ENCODE measurements at places on chromosomes 13 and 19.

DNA sequence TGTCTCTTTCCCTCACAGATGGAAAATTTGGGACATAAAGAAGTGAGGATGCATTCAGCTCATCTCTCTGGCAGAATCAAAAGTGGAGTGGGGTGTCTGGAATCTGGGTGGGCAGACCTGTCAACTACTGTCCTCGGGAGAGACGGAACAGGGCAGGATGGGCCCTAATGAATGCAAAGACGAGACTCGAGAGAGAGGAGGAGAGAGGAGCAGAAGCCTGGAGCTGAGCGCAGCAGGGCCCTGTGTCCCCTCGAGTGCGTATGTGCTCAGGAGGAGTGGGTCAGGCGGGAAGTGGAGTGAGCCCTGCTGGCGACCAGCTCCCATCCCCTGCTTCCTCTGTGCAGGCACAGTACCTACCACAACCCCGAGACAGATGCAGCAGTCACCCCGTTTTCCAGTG is 78.9 kb downstream of the TEX29 start:
- DNase-seq = no peak

DNA sequence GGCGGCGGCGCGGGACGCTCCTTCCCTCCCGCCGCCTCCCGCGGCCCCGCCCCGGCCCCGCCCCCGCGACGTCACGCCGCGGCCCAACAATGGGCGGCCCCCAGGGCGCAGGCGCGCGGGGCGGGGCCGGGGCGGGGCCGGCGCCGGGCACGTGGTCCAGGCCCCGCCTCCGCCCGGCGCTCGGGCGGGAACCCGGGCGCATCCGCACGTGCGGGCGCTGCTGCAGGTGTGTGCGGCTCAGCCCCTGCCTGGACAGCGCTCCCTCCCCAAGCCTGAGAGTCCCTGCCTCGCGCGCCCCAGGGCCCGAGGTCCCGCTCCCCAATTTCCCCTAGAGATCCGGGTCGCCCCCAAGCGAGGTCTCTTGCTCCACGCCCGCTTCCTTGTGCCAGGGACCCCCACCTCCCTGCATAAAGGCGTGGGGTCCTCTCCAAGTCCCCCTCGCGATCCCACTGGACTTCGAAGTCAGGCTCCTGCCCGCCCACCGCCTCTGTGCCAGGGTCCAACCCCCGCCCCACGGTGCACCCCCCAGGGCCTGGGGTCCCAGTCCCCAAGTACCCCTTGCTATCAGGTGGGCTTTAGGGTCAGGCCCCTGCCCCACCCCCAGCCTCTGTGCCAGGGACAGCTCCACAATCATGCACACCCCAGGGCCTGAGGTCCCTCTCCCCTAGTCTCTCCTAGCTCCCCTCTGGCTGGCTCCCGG is at the start of gene MEX3D:
Gene MEX3D (minus strand): TSS at position 6 of the 700 bp plus-strand sequence. CDS start 267 bp downstream, outside the sequence.
- peak; percentile 87 for DNase-seq

- DNase-seq = no peak
Observed at GRCh38 chr13:105969761-105970160, 565.7 kb downstream of the EFNB2 start.

DNA sequence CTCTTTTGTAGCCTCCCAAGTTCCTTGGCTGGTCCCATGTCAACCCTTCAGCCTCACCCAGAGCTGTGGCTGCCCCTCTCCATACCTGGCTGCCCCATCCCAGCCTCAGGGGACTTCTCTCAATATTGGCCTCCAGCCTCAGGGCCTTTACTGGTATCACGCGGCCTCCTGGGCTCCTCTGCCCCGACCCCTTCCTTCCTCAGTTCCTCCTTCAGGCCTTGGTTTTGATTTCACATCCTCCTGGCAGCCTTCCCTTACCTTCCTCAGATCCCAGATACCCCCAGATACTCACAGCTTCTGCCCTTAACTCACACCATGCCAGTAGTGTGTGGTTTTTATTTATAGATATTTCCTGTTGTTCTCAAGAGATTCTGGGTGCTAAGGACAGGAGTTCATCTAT is 12.8 kb upstream of the SCN1B start:
- DNase-seq = no peak

DNA sequence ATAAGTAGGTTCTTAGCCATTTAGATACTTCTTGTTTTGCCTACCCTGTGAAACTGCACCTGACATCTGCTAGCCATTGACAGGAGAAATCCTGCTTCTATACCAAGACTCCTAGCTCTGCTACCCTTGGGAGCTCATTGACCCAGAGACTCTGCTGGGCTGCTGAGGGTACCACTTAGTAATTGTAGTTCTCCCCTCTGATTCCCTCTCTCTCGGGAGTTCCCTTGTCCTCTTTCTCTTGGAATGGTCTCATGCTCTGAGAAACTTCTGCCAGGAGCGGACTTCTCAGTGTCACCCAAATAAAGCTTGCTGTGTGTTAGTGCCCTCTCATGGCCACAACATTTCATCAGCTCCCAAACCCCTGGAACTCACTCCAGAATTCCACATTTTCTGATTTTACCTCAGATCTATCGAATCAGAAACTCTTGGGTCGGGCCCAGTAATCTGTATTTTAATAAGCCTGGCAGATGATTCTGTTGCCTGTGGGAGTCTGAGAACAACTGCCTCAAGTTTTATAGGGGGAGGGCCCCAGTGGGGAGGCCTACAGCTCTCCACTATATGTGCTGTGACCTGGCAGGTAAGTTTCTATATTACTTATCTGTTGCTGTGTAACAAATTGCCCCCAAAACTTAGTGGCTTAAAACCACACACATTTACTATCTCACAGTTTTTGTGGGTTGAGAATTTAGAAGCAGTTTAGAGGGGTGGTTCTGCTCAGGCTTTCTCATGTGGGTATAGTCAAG is 221.1 kb downstream of the TDRD3 start:
- DNase-seq = peak; percentile 14

- DNase-seq = no peak
Observed at GRCh38 chr13:107801621-107802020, 413.7 kb downstream of the LIG4 start.
